Suppressor macrophage treated with lipopolysaccharide for 1 hour (primary cell): ENCODE measurements at places on chromosomes 6 and 20.

- DNase-seq = no peak
These were observed 41.4 kb upstream of the CDH22 start for GRCh38 chr20:46349742-46350056.

DNA sequence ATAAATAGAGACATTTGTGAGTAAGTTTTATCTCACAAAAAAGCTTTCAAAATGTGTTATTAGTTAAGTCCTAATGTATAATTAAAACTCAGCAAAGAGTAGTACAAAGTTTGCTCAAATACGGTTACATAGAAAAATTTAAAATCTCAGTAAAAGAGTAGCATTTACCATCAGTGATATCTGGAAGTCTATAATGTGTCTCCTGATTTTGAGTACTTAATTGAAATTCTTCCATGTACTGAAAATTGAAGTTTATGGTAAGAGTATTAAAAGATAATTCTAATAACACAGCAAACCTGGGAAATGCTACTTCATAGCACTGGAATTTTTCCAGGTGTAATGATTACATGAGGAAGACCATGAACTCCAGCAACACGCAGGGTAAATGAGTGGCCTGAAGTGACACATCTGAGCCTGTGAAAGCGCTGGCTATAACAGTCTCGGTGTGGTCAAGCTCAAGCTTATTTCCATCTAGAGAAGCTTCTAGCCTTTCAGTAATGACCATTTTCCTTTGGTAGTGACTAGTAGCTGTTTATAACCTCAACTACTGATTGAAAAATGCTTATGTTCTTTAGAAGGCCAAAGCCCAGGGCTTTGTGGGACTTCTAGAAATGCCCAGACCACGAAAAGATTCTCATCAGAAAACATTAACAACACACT lies 203.2 kb downstream of the ISM1 start:
- DNase-seq = no peak

GRCh38 chr6:27190126-27190525 lies 57.4 kb upstream of the PRSS16 start:
- no peak for DNase-seq

GRCh38 chr20:6164421-6165341 lies 41.9 kb upstream of the FERMT1 start:
- DNase-seq = no peak

DNA sequence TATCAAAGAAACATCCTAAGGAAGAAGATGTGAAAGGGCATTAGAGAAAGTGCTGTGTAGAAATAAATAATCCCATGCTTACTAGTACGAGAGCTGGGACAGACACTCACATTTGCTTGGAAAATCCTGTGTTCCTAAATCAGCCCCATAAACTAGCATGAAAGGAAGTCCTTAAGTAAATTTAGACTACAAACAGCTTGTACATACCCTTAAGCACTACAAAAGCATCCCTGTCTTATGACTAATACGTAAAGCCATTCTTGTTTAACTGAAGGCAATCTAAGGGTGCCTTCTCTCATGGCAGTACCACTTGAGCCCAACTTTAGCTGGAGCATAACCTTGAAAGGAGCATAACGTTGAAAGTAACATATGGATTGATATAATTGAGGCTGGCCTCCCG lies 15.4 kb upstream of the FOXQ1 start:
- DNase-seq = no peak

DNA sequence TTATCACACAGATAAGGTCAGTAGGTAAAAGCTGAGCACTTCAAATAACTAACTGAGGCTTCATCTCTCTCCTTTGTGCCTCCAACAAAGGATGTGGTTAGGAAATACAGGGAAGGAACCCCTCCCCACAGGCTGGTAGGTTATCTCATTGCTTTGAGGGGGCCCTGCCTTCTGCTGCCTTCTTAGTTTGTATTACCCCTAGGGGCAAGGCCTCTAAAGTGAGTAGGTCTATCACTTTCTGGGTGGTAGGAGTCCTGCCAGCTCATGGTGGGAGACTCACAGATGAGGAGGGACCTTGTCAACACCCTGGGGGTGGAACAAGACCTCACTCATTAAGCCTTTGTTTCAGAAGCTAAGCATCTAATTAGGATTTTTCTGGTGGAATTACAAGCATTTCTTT lies 34.6 kb downstream of the EDN1 start:
- DNase-seq = no peak

DNA sequence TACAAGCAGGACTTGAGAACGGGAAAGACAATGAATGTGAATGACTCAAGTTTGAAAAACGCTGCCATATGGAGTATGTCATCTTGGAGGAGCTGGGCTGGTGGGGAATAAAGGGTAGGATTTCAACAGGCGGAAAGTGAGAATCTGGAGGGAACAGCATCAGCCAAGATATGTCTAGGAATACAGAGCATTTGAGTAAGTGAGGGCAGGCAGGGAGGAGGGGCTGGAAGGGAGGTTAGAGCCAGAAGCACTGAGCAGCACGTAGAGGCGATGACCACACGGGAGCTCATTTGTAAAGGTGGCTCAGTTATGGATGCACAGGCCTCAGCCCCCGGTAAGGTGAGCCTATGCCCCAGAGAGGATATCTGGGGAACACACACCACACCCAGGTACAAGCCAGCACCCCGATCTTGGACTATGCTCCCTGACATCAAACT lies 115.1 kb downstream of the ZMYND8 start:
- DNase-seq = no peak

GRCh38 chr6:158938811-158939254 lies 61.2 kb downstream of the RSPH3 start:
- DNase-seq = peak; percentile 27

DNA sequence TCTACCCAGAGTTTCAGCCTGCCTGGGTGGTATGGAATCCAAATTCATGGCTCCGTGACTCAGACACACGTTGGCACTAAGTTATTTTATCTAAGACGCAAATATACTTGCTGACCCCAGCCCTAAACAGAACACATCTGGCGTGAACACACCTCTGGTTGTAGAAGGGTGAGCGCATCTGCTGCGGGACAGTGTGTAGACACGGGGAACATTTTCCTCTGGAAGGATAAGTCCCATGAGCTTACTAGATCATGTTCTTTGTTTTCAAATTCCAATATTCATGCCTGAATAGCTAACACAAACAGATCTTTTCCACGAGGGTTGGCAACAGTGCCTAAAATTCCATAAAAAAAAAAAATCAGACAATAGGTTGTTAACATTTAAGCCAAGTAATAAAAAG lies 87.8 kb downstream of the TMEM170B start:
- no peak for DNase-seq

GRCh38 chr6:108541843-108542759 lies 18.6 kb upstream of the FOXO3 start:
- peak; percentile 76 for DNase-seq

- DNase-seq = no peak
These were observed 8.4 kb upstream of the ZSWIM1 start for GRCh38 chr20:45872626-45873025.

GRCh38 chr20:4802527-4802926 lies 80.8 kb downstream of the PRND start:
- peak; percentile 57 for DNase-seq

GRCh38 chr20:59597240-59597639 lies 7.1 kb upstream of the PHACTR3 start:
- DNase-seq = no peak

DNA sequence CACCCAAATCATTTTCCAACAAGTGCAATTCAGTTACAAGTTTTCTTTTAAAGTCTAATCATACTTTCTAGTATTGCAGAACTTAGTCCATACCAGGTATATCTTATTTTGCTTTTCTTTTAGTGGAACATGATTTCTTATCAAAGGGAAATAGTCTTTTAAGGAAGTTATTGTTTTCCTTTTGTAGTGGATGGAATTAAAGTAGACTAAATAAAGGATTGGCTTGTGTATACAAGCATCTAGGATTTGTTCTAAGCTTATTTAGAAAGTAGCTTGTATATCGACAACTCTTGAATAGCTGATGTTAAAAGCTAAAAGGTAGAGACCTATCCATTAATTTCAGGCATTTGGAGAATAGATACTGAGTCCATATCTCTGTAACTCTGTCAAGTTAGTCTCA lies 14.8 kb downstream of the DCBLD1 start:
- DNase-seq = no peak

GRCh38 chr20:58141971-58142842 lies 86.2 kb downstream of the ANKRD60 start:
- DNase-seq = no peak

GRCh38 chr6:11217360-11218101 lies 14.9 kb downstream of the NEDD9 start:
- no peak for DNase-seq

- DNase-seq = no peak
These were observed 66.4 kb downstream of the SSR1 start for GRCh38 chr6:7246401-7247178.

DNA sequence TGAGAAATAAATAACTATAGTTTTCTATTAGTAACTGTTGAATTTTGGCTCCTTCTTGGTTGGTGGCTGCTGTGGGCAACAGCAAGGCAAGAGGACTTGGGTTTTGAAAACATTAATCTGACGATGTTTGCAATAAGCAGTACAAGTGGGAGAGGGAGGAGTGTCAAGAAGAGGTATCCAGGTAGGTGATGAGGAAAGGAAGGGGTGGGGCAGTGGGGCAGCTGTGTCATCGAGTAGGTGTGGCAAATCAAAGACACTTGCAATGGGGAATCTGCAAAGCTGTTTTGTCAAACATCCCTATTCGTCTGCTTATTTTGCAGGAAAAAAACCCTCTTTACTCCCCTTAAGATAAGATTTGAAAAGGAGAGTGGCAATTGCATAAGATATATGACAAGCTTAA lies 171.9 kb upstream of the MAP3K7 start:
- no peak for DNase-seq

GRCh38 chr20:64220420-64220819 lies 35.1 kb upstream of the PCMTD2 start:
- no peak for DNase-seq

GRCh38 chr6:170415318-170415717 lies 108.8 kb downstream of the FAM120B start:
- no peak for DNase-seq

DNA sequence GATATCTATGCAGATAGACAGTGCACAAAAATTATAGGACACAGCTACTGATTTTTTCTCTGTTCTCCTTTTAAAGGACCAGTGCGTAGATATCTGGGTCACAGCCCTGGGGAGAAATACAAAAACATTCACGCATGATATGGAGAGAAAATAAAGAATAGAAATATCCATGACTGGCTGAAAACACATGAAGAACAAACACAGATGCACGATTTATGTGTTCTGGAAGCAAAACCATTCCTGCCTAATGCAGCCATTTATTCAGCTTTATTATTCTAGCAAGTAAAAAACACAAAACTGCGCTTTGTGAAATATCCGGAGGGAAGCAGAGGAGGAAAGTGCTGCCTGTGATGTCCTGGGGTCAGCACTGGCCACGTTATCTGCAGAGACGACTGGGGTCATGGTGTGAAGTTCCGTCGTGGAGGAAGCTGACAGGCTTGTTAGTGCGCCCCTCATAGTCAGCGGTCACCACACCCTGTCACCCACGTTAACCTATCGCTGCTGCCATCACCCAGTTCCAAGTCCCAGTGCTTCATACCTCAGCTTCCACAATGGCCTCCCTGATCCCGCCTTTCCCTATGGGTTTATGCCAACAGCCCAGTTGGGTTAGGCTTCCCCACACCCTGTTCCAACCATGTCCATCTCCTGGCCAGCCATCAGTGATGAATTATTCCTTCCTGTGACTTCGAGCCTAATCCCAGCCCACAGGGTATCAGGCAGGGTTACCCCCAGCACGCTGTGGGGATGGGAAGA lies 86.6 kb upstream of the RPS6KA2 start:
- DNase-seq = no peak

DNA sequence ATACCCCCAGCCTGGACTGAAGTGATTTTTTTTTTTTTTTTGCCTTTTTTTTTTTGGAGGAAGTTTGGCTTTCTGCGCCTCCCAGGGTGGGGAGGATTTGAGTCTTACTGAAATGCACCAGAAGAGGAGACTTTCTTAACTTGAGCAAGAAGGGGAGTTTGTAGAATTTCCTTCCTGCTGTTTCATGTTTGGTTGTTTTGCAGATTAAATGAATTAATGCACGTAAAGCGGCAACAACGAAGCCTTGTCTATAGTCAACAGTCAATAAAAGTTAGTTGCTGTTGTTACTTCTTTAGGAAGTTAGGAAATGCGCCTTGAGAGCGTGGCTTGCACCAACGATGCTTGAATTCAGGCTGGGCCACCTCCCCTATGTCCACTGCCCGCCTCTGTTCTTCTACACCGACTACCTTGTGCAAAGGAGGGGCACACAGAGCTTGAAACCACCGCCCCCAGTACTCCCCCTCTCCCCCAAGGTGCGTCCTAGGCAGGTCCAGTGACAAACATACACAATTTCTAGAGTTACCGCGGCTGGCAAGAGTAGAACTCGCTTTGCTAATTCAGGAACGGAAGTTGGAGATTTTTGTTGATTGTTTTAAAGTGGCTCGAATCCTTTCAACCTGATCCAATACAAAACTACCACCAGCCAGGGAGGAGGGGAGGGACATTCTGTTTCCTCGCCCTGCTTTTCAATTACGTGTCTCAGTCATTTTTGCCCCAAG lies 830 bp upstream of the CYP24A1 start:
- no peak for DNase-seq

- DNase-seq = no peak
These were observed 140.4 kb downstream of the IMPG1 start for GRCh38 chr6:75932067-75932466.

GRCh38 chr6:163971841-163972838 lies 557.6 kb downstream of the QKI start:
- no peak for DNase-seq

DNA sequence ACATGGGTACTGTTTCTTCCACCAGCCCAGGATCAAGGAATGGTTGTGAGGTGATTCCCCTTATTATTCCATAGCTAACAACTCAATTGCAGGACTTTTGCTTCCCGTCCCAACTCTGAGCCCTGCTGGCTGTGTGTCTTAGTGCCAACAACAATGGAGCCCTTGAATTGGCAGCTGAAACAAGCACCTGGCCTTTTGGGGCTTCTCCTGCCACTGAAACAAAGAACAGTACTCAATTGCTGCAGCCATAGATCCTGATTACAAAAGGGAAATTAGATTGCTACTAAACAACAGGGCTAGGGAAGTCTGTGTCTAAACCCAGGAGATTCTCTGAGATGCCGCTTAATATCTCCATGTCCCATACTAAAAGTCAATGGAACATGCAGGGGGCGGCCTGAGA lies 61.3 kb upstream of the CARMIL1 start:
- DNase-seq = no peak

- peak; percentile 75 for DNase-seq
These were observed 16.9 kb downstream of the TDRD6 start for GRCh38 chr6:46704562-46704961.

DNA sequence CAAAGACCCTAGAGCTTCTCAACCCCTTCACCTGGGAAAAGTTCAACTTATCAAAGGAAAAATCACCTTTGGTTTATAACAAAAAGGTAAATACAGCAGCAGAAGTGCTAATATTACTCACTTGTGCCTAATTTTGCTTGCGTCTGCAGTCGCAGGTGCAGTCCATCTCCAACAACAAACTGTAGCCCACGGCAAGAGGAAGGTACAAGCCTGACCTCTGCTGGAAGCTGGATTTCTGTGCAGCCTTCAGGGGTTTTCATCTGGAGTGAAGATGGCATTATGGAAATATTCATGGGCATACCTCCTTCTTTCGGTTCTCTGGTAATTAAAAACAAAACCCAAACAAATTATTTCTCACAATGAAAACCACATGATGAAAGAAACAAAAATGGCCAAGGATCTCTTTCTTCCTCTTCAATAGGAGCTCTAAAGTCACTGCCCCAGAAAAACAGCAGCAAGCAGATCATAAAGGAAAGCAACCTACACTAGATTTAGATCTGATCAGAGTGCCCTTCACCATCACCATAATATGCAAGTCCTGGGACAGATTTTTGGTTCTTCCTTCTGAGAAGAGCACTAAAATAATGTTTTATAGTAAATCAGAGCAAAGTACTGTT lies 7.8 kb downstream of the UBE3D start:
- DNase-seq = no peak

- DNase-seq = peak; percentile 15
These were observed 165.5 kb downstream of the BACH2 start for GRCh38 chr6:90131125-90131524.
